Activated CD4-positive, alpha-beta T cell treated with anti-CD3 and anti-CD28 coated beads, Interleukin-2, amount 10 ng/mL, durations not matched to agents 24 days and 14 days (primary cell): ENCODE measurements at places on chromosomes 2 and 18.

DNA sequence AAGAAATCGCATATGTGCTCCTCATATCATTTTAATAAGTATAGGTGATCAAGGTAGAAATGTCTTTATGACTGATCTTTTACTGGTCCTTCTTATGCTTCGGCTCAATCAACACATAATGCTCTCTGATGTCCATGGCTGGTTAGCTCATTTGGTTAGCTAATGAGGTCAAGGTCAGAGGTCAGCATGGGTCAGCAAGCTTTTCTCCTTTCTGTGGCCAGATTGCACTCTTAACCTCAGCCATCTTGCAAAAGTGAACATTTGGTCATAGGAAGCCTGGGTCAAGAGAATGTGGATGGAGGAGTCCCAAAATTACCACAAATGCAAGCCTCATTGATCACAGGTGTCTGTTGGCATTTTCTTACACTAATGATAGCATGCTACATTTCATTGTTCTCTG, 35.4 kb upstream of the DARS1 start:
- DNase-seq: no peak

DNA sequence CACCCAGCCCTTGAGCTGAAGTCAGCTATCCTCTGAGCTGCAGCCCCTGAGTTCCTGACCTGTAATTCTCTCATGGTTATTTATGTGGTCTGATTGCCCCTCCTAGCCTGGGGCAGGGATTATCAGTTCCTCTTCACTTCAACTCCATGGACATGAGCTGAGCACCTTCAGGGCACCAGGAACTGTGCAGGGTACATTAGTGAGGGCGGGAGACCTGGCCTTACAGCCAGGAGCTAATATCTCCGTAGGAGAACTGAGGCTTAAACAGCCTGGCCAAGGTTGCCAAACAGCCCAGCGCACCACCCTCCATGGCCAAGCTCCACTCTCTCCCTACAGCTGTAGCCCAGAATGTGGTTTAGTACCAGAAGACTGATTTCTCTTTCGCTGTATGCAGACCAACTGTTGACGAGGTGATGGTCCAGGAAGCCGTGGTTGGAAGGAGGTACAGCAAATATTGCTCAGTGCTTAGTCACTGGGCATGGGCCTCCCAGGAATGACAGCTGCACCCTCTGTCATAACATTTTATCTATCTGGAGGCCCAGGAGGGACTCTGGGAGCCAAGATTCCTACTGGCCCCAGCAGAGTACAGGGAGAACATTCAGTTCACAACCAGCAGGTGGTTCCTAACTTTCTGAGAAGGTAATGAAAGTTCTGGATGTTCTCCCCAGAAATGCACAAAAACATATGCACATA, 228.7 kb upstream of the SIX2 start:
- no peak for DNase-seq

DNA sequence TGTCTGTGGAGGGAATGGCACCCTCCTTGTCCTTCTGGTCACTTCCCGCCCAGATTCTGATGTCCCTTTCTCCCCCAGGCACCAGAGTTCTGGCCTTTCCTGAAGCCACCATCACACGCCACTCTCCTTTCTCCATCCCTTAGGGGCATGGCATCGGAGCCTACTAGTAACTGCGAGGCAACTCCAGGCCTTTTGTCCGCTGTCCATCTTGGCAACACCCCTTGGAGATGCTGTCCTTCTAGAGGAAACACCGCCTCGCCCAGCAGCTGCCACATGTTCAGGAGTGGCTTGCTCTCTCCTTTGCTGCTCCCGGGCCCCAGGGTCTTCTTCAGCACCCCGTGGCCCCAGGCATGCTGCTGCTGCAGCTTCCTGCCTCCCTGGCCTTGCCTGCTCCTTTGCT, 267.0 kb downstream of the SRBD1 start:
- no peak for DNase-seq

DNA sequence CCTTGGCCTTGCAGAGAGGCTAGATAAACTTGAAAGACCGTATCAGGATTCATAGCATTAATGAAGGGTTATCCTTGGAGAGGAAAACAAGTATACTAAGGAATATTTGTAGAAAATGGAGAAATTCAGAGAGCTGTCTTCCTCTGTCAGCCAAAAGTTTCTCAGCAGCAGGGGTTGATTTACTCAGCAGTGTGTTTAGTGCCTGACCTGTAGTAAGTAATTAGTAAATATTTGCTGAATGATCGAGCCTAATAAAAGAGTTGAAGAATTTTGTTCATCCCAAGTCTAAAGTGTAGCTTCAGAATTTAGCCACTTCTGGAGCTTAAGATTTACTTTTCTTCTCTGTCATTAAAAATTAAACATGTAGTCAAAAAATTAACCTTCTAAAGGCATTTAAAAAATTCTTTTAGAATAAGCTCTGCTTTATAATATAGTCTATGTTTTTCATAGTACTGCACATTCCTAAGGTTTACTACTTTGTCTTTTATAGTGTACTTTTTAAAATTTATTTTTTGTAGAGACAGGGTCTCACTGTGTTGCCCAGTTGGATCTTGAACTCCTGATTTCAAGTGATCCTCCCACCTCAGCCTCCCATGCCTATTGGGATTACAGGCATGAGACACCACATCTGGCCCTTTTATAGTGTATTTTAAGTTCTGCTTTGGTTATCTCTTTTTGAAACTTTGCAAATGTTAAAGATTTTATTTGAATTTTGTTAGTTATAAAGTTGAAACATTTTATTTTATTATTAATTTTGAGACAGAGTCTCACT, 138.4 kb upstream of the MYO3B start:
- DNase-seq: no peak

- DNase-seq: peak; percentile 57
Measured at GRCh38 chr18:45774065-45774521, 50.1 kb downstream of the SLC14A1 start.

DNA sequence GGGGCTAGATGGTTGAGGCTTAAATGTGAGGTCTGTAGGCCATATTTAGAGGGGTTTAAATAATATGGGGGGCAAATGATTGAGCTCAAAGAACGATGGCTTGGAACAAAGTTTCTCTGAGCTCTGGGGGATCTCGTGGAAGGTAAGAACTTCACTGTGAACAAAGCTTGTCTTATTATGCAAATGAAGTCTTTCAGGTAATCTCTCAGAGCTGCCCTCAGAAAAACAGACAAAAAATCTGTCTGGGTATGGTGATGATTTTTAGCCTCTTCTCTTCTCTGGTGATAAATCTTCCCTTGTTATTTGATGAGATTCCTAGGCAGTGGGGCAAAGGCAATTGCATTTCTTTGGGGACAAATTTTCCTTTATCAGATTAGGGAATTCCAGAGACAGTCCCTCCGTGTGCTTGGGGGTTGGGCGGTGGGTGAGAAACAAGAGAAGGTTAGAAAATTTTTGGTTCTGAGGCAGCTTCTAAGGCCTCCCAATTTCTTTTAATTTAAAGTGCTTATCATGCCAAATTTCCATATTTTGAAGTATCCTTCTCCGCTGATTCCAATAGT, 760.4 kb downstream of the TSN start:
- no peak for DNase-seq

GRCh38 chr2:26845021-26845420, 2.9 kb upstream of the DPYSL5 start:
- DNase-seq: no peak

DNA sequence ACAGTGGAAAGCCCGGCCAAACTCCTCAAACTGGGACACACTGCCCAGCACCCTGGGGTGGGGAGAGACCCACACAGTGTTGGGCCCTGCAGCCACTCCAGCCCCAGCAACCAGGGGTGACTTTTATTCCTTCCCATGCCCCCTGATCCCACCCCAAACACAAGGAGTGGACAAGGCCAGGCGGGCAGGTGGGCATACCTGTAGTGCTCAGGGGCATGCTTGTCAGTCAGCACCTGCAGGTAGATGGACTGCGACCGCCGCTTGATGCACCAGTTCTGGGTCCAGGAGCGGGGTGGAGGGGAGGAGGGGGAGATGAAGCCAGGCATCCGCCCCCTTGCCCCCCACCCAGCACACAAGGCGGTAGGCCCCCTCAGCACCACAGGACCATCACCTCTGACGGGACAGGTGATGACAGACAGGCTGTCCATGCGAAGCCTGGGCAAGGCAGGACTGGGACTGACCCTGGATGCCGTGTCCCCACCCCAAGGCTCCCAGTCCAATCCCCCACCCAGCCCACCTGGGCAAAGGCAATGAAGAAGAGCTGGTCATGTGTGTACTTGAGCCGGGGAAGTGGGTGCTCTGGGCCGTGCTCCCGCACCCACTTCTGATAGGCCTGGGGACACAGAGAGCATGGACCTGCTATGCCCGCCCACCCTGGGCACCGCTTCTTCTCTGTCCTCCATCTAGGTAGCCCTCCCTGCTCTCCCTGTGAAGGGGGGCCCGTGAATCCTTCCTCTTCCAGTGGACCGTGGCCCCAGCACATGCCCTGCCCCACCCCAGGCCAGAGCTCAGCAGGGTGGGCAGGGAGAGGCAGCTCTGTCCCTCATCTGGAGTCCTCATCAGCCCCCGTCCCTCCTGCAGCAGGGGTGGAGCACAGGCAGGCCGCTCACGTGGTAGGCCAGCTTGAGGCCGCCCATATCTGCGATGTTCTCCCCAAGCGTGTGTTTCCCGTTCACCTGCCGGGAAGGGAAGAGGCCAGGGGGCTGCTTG, 7.1 kb downstream of the ECEL1 start:
- DNase-seq: no peak

- DNase-seq: no peak
Measured at GRCh38 chr2:219739066-219739465, 111.6 kb downstream of the SLC4A3 start.

DNA sequence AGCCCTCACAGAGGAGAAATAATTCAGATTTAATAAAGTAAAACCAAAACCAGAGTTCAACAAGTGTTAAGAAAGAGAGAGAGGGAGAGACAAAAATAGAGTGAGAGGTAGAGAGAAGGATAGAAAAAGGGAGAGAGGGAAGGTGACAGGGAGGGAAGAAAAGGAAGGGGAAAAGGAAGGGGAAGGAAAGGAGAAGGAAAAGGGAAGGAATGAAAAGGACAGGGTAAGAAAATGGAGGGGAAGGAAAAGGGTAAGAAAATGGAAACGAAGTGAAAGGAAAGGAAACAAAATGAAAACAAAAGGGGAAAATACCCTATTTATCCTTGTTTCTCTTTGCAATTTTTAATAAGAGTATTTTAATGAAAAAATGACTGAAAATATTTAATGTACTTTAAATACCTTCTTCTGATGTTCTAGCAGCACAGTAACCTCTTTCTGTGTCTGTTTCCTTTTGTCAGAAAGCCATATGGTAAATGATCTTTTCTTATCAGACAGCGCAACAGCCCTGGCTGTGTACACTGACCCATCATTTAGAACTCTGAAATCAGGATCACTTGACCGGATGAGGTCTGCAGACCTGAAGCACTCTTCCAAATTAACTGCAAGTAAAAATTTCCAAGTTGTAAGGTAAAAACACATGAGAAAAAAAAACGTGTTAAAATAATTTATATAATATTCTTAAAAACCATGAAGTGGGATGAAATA, 11.8 kb downstream of the DSC3 start:
- no peak for DNase-seq

GRCh38 chr2:9752441-9753275, 90.6 kb upstream of the TAF1B start:
- peak; percentile 90 for DNase-seq

DNA sequence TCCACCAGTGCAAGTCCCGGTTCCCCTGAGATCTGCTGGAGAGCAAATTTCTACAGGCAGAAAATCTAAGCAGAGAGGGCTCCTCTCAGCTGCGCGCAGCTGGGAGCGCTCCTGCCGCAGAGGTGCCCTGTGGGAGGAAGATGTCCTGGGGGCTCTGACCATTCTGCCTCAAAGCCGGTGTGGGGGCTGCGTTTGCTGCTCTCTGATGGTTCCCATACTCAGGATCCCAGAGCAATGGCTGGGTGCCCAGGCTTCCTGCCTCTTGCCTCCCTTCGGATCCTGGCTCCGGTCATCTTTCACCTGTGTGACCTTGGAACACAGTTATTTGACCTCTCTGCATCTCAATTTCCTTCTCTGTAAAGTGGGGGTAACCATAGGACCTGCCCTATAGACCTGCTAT, 434.2 kb downstream of the ZNF521 start:
- DNase-seq: no peak
